Stimulated activated CD4-positive, alpha-beta T cell treated with anti-CD3 and anti-CD28 coated beads, Interleukin-2, amount 100 ng/mL, for 48 hours (primary cell): ENCODE measurements at places on chromosomes 5 and 9.

- no peak for DNase-seq
Observed at GRCh38 chr9:134833294-134833880, 47.2 kb upstream of the FCN2 start.

DNA sequence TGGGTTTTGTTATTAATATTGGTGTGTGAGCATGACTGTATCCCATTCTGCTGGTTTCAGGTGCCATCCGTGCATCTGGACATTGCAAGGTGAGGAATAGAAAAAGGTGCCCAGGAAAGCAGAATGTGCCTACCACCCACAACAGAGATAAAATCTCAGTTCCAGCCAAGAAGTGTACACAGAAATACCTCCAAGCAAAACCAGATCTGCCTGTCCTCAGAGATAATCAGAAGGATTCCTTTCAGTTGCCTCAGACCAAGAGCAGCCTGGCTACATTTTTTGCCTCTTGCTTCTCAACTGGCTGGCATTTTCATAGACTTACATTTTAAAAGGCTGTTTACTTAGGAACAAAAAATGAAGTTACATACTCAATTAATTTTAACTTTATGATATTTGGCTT is 12.1 kb upstream of the ABLIM3 start:
- DNase-seq: no peak

DNA sequence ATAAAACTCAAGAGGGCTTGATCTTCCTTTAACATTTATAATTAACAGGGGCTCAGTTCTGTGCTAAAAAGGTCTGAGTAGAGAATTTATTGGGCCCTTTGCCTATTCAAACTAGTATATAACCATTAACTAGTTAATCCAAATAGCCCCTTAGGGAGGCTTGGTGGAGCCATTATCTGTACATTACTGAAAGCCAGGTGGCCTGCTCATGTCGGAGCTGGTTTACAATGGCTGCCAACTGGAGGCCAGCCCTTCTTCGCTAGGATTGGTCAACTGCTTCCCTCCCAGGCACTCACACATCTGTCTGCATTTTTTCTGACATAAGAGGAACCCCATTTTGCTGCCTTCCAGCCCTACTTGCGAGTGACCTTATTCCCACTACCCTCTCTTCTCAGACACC is 30.4 kb upstream of the NDFIP1 start:
- DNase-seq: no peak

- no peak for DNase-seq
Observed at GRCh38 chr5:139696894-139697658, 48.9 kb downstream of the CXXC5 start.

DNA sequence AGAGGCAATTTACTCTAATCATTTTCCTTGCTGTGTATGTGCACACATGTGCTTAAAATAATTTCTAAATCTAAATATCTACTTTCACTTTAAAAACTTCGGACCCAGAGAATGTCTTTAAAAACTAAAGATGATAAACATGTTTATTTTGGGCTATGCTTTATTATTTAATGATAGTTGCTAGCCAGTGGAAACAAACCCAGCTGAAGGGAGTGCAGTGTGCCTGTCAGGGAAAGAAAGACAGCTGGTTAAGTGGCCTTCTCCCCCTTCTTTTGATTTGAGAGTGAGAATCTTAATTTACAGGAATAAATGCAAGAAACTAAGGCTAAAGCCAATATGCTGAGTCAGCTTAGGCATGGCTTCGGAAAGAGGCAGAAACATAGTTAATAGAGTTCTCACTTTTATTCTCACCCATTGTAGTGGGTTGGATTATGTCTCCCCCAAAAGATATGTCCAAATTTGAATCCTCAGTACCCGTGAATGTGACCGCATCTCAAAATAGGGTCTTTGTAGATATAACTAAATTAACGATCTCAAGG is 111.4 kb downstream of the DCP2 start:
- DNase-seq: no peak

- no peak for DNase-seq
Observed at GRCh38 chr5:135660826-135661575, 82.2 kb upstream of the CXCL14 start.

GRCh38 chr5:115169487-115170133 is at the start of gene TRIM36:
Gene TRIM36 (minus strand): TSS chr5:115169908. CDS start chr5:115169634, 274 bp downstream.
- DNase-seq: peak; percentile 91

DNA sequence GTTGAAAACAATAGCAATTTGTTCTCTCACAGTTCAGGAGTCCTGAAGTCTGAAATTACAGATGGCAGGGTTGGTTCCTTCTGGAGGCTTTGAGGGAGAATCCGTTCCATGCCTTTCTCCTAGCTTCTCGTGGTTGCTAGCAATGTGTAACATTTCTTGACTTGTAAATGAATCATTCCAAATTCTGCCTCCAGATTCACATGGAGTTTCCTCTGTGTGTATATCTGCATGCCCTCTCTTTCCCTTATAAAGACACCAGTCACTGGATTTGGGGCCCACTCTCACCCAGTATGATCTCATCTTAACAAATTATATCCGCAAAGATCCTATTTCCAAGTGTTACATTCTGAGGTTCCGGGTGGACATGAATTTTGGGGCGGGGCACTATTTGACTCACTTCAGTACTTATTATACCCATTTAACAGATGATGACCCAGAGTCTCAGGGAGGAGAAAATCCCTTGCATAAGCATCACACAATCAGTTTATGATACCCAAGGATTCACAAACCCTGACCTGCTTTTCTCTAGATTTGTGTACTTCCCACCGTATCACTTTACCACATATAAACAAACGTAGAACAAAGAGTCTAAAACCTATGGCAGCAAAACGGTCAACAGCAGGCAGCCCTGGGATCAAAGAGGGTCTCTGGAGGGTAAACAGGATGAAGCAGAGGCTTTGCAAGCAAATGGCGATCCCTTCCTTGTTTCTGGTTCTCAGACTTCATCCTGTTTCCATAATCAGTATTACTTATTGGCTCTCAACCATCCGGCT is 93.7 kb downstream of the C9orf152 start:
- no peak for DNase-seq

GRCh38 chr5:157827423-157827822 is 31.5 kb downstream of the CLINT1 start:
- no peak for DNase-seq

DNA sequence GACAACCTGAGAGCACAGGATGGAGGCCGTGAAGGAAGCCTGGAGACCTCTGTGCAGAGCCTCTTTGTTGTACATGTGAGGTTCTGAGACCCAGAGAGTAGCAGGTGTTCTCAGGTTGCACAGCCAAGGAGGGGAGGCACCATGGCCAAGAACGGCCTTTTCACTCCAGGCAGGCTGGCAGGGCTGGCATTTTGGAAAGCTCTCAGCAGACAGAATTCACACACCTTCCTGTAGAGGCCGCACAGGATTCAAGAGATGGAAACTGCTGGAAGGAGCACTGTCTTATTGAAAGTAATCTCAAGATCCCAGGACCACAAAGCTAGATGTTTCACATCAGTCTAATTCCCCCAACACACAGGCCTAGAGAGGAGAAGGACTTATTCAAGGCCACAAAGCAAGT is 52.8 kb upstream of the XPA start:
- no peak for DNase-seq

DNA sequence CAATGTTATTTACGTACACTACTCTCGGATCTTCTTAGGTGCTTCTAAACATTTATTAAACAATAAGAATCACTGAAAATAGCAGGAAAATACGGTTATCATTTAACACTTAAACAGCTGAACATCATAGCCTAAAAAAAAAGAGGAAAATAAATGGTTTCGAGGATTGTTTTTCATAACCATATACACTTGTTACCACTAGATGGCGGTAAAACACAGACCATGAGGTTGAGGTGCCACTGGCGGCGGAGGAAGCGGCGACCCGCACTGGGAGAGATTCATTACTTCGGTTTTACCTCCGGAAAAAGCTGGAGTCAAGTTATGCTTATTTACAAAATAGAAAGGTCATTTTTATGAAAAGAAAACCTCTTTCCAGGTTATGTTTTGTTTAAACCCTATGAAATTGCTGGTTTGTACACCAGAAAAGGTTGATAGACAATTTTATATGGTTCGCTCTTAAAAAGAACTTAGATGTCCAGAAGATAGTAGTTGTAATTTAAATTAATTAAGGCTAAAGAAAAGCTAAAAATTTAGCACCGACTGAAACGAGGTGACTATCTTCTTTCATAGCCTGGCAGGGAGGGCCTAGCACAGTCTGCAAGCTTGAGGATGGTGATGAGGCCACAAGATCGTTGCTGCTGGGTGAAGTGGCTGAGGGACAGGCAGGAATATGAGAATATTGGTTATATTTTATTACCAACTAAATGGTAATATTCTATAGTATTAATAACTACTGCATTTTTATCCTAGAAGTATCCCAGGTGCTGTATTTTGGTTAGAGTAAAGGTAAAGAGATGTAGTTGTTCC is 605.7 kb downstream of the RAB3C start:
- DNase-seq: peak; percentile 43

- no peak for DNase-seq
Observed at GRCh38 chr9:106717686-106718085, 145.3 kb upstream of the ZNF462 start.

DNA sequence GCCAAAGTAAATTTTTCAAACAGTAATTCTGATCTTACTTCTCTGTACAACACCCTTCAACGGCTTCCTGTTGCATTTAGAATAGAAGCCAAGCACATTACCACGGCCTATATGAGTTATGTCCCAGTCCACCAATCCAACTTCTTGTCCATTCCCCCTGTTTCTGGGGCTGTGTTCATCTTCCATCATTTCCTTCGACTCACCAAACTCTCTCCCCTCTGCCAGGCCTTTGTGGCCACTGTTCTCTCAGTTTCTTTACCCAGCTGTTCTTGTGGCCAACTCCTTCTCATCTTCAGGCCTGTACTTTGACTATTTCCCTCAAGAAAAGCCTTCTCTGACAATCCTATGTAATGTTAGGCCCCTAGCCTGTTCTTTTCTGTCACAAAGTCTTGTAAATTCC is 259.4 kb upstream of the EFNA5 start:
- no peak for DNase-seq

DNA sequence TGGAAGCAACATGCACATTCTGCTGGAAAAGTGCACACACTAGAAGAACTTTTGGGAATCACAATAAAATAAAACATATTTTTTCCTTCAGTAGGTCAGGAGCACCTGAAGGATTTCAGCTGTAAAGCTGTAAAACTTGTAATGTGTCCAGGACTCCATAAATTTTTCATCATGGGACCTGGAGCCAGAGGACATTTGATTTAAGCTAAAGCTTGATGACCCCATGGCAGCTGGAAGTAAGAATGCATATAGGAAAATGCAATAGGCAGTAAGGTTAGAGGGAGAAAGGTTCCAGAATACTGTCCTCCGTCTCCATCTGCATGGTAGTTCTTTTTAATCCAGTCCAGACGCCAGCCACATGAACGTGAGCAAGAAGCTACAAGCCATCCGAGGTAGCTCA is 166.0 kb downstream of the ADAMTSL1 start:
- DNase-seq: no peak

DNA sequence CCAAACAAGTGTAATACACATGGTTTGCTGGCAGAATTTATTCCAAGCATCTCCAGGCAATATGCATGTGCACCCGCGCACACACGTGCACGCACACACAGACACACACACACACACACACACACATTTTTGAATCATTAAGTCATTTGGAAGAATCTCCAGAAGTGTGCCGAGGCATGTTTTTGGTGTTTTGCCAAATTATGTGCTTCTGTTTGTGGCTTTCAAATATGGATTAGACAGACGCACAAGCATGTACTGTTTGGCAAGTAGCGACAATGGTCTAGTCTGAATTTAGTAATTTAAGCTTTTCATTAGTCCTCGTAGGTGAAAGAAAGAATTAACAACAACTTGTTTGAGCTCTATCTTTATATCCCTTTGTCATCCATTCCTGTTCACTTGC is 36.7 kb downstream of the NFIB start:
- no peak for DNase-seq

DNA sequence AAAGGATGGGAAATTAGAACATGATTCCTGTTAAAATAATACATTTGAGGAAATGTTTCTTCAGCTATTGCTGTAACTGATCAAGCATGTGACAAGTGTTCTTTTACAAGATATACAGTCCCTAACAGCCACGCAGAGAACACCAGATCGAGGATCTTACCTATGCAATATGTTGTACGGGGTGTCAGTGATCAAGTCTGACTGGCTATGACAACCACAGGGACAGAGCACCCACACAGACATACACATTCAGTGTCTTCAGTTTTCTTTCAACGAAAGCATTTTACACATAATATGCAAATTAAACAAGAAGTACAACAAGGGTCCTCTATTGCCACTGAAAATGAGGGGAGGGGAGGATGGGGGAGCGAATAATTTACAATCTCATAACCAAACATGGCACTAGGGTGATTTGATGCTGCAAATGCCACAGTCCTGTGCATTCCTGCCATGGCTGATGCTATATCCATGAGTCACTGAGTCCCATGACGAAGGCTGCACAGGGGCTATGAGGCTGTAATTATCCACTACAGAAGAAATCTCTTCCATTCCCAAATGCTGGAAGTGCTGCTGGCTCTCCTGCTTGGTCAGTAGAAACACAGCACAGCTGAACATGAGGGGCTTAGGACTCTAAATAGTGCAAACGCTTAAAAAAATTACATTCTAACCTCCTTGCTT is 118.2 kb downstream of the KLHL3 start:
- no peak for DNase-seq

GRCh38 chr5:82106756-82107155 is 134.9 kb downstream of the ATG10 start:
- no peak for DNase-seq

- no peak for DNase-seq
Observed at GRCh38 chr9:114733816-114734215, 51.8 kb upstream of the TEX48 start.

DNA sequence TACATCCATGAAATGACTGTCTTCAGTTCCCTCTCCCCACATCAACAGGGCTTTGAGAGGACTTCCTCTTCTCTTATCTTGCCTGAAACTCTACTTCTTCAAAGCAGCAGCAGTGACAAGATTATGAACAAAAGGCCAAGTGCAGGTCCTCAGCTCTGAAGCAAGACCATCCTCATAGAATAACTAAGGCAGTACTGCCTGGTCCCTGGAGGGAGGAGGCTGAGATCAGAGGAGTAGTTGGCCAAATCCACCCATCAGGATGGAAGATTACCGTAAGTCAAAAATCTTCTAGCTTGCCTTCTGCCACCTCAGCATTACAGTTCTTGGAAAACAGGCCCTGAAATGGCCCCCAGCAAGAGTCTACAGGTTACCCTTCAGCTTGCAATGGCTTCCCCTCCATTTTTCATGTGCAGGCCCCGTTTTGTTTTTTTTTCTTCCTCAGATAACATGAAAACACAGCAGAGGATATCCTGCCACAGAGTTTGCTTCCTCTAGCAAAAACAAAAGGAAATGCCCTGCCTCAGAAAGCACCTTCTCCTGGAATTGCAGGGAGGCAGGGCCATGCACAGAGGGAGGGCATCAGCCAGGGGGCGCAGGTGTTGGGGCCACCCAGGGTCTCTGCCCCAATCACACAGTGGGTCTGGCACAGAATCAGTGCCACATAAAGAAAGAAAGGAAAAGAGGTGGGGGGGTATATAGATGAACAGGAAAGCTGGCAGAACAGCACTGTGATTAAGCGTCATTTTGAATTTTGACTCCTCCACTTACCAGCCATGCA is 40.0 kb downstream of the KLHL3 start:
- DNase-seq: no peak

DNA sequence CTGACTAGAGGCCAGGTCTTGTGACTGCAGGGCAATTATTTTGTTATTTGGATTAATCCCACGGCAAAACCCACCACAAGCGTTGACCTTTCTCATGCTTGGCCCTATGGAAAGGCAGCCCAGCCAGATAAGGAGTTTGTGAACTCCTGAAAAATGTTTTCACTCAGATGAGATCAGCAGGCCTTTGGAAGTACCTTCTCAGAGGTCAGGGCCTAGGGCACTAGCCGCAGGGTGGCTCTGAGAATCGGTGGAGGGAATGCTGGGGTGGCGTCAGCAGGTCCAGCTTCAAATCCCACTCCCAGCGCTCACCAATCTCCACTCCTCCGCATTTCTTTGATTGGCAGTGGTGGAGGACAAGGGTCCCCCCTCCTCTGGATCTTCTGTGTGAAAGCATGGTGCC is 194.4 kb downstream of the GADD45G start:
- no peak for DNase-seq
